ENCODE measurements at places on chromosomes 3 and 15.

DNA sequence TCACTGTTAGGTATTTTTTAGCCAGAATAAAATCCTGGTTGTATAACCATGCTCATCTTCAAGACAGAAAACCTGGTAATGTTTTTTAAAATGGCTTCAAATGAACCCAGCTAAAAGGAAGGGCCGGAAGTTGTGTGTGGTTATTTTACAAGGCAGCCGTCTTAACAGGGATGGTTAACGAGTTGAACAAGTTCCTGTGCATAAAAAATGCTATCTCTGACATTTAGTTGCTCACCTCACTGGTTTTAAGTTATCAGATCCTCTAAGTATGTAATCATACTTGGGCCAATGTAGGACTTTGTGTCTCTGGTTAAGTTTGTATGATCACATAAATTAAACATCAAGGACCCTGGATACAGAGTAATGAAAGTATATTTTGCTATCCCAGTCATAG lies 2.1 kb downstream of the ATP11B start:
- peak; percentile 26 for DNase-seq

- DNase-seq = no peak
Observed at GRCh38 chr15:88321271-88321670, 64.7 kb upstream of the NTRK3 start.

- DNase-seq = no peak
Observed at GRCh38 chr3:182242489-182242942, 530.8 kb downstream of the SOX2 start.

DNA sequence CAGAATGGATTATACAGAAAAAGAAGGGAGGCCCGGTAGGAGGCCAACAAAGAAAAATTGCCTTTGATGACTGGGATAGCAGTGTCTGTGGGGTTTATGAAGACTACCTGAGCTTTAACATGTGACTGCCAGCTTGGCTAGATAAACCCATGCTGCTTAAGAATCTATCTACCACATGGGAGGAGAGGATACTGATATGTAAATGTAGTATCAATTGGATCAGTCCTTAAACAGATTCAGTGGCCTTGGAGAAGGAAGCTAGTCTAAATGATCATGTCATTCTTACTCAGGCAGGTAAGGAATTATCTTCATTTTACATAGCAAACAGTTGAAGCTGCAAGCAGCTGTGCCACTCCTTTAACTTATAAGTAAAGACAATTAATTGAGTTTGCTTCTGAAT lies 50.0 kb upstream of the SYNPR start:
- DNase-seq = no peak

GRCh38 chr3:11794927-11795326 lies 51.8 kb downstream of the TAMM41 start:
- no peak for DNase-seq

GRCh38 chr3:123757281-123757940 lies 126.7 kb downstream of the MYLK start:
- DNase-seq = peak; percentile 14

DNA sequence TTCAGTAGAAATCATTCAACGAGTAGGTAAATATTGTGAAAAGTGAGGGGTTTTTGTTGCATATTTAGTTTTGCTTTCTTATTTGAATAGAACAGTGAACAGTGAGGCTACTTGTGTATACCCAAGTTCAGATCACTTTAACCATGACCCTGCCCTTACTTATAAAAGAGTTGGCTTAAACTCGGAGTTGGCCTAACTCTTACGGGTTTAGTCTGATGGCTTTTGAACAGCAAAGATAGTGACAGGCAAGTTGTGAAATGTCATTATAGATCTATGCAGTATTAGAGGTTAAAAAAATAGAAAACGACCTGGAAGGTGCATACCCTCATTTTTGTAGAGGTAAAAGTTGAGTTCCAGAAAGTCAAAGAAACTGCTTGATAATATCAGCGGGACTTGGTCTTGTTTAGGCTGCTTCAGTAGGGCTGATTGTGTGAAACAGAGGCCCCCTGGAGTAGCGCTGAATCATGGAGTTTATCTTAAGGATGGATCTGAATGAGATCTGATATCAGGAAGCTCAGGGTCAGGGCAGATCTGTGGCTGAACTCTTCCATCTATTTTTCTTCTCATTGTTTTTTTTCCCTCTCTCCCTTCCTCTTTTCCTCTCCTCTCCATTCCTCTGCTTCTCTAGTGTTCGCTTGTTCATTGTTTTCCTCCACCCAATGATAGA lies 359.8 kb downstream of the LPP start:
- DNase-seq = no peak

DNA sequence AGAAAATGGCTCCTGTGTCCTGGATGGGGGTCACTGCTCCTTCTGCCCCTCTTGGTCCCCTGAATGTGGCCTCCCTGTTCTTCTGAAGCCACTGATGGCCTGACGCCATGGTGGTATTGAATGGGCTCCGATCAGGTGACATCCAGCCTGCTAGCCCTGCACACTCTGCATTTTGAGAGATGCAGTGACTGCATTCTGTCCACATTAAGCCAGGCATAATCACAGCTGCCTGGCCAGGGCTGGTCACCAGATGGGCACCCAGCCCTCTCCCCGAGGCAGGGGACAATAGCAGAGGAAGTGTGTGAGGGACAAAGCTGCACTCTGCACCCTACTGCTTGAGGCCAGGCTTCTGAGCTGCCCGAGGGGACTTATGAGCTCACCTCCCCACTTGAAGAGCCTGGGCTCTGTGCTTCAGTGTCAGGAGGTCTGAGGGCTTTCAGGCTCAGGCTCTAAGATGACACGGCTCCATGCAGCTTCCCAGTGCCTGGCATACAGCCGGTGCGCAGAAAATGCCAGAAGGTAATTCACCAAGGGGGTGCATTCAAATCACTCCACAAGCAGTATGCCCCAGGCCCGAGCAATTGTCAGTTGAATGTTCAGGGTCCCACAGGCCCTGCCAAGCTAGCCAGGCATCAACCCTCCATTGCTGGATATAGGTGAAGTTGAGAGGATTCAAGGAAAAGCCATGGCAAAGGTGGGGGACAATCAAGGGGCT lies 56.8 kb downstream of the WNT7A start:
- DNase-seq = no peak

GRCh38 chr15:91524534-91524933 lies 329.0 kb upstream of the SLCO3A1 start:
- no peak for DNase-seq

DNA sequence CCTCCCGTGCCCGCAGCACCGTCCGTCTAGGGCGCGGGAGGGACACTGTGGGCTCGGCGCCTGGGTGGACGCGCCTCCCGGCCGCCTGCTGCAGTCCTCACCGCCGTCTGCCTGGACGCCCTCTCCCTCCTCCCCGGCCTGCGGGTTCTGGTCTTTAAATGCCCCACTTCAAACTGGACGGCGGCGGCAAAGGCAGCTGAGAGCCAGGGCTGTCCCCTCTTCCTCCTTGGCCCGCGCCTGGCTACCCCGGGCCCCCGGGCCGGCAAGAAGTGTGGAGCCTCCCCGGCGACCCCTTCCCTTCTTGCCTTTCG lies 426 bp downstream of the CBLB start:
- DNase-seq = peak; percentile 61

- no peak for DNase-seq
Observed at GRCh38 chr3:101010296-101010695, 17.1 kb upstream of the ABI3BP start.

DNA sequence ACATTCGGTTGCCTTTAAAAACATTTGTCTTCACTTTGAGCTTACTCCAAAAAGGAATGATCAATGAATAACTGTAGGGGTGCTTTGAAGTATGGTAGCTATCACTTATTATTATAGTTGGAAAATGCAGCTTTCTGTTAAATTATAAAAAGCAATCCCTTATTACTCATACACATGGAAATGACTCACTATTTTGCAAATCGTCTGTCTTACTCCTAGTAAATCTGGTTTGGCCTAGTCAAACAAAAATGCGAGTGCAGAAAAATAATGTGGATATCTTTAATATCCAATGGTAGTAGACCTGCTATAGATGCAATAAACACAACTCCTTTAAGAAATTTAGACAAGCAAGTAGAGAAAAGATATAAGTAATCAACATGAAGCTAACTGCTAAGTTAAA lies 112.5 kb downstream of the ZIC1 start:
- DNase-seq = peak; percentile 75

DNA sequence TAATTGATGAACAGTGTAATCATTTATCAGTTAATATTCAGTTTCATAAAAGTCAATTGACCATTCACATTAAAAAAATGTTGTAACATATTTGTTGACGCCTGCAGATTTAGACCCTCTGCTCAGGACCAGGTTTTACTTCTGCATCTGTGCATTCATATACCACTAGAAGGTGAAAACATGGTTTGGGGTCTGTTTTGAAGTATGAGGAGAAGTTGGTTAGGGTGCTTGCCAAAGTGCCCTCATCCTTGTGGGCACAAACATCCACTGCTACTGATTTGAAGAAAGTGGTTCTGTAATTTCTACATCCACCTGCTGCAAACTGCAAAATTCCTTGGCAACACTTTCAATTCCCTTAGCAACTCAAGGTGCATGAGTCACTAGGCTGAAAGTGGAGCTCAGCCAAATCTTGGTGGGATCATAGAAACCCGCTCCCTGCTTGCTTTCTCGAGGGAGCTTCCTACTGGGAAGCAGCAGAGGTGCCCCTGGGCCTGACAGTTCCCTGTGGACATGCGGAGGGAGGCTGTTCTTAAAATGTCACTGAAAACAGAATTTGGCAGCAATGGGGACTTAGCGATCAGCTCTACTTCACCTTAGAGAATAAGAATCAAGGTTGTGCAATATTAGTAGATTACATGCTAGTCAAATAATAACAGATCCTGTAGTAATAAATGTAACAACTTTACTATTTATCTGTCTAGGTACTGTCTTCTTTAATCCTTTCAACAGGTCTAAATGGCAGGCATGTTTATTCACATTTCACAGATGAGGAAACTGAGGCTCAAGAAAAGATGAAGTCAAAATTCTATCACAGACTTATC lies 301.0 kb upstream of the TBL1XR1 start:
- DNase-seq = peak; percentile 86

DNA sequence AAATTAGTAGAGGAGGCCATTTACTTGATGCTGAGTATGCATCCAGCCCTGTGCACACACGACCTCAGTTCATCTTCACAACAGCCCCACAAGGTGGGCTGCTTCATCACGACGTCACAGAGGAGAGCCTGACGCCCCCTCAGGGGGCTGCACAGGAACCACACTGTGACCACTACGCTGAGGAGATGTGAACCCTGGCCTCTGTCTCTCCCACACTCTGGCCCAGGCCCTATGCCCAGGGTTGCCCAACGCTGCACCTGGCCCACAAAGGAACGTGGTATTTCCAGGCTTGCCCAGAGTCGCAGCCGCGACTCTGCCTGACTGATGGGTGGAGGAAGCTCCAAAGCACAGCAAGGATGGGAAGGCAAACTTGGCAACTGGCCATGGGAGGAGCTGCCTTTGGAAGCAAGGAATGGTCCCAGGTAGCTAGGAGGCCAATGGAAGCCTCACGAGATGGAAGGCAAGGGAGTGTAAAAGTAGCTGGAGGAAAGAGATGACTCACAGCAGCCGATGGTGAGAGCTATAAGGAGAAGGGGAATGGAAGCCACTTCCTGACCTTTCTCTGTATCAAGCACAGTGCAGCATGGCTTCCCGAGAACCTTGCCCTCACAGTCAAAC lies 226.0 kb downstream of the KLF13 start:
- no peak for DNase-seq

GRCh38 chr3:82641701-82642100 lies 880.3 kb upstream of the GBE1 start:
- DNase-seq = peak; percentile 1

- DNase-seq = peak; percentile 83
Observed at GRCh38 chr3:79018671-79019136, 749.1 kb downstream of the ROBO1 start.

GRCh38 chr15:101172501-101173071 lies 79.3 kb downstream of the CHSY1 start:
- peak; percentile 47 for DNase-seq

DNA sequence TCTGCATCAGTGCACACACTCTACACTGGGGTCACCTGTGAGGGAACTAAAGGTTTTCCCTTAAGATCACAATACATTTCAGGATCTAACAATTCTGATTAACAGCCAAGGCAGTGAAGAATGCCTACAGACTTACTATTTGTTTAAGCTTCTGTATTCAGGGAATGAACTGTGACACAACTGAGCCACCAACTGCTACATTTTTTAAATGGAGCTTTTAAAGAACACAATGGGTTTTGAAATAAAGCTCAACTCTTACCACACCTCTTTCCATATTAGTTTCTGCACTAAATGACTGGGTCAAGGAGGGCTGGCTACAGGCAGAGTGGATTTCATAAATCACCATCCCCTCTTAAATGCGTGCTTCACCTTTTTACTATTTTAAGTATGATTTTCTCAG lies 100.2 kb downstream of the TMCC1 start:
- peak; percentile 7 for DNase-seq

- DNase-seq = no peak
Observed at GRCh38 chr15:60648928-60649679, 170.2 kb upstream of the ICE2 start.

DNA sequence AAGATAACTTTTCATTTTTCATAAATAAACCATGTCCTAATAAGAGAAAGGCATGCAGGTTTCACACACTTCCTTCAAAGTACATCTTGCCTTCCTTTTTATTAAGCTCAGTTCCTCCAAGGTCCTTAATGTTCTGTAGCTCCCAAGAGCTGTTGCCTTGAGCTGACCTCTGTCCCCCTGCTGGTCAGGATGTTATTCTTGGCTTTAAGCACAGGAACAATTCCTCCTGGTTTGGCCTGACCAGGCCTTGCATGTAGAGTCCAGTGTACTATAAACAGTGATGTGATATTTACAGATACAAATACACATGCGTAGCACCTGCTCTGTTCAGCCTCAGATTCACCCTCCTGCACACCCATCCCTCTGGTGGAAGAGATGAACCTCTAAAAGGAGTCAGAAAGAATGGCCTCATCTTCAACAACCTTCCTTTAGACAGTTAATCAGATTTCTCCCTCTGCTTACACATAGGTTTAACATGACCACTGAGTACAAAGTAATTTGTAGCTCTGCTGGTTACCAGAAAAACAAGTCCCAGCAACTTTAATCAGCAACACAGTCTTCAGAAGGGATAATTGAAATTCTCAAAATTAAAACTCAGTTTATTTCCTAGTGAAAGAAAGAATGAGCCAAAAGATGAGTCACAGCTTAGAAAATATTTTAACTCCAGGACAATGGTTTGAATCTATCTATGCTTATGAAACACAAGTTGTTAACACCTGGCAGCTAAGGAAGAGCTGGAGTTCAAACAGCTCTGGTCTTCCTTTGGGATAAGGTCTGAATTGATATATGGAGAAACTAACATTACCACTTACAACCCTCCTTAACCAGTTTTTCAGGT lies 46.5 kb downstream of the PTPN9 start:
- peak; percentile 99 for DNase-seq

All from choroid plexus epithelial cell (primary cell).